ENCODE measurements at places on chromosomes 5 and 9.
A peak's percentile ranks its signal among the peaks of the same experiment; 100 is the strongest.

GRCh38 chr5:180898621-180899246 is at the start of gene BTNL8:
TSS of gene BTNL8 (plus strand) at chr5:180899159. CDS start at chr5:180899311, 152 bp downstream.
- no peak for DNase-seq

GRCh38 chr9:96686638-96687335 is 31.7 kb upstream of the PRXL2C start:
- DNase-seq, result peak; percentile 77

- DNase-seq, result no peak
Measured at GRCh38 chr9:68500457-68501381, 40.0 kb downstream of the TMEM252 start.

- DNase-seq, result no peak
Measured at GRCh38 chr5:37918424-37918823, 78.6 kb upstream of the GDNF start.

DNA sequence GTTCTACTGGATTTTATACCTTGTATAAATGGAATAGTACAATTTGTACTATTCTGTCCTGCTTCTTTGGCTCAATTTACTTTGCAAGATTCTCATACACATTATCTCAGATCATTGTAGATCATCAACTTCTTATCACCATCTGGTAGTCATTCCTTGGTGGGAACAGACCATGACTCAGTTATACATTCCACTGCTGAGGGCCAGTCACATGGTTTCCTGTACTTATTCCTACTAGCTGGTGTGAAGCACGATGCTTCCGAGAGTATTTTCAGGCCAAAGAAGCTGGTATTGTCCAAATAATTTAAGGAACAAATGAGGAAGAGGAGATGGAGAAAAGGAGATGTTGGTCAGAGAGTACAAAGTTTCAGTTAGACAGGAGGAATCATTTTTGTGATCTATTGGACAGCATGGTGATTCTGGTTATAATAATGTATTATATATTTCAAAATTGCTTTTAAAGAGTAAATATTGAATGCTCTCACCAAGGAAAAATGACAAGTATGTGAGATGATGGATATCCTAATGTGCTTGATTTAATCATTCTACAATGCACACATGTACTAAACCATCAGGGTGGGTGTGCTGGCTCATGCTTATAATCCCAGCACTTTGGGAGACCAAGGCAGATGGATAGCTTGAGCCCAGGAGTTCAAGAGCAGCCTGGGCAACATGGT is 124.1 kb downstream of the SYK start:
- no peak for DNase-seq

DNA sequence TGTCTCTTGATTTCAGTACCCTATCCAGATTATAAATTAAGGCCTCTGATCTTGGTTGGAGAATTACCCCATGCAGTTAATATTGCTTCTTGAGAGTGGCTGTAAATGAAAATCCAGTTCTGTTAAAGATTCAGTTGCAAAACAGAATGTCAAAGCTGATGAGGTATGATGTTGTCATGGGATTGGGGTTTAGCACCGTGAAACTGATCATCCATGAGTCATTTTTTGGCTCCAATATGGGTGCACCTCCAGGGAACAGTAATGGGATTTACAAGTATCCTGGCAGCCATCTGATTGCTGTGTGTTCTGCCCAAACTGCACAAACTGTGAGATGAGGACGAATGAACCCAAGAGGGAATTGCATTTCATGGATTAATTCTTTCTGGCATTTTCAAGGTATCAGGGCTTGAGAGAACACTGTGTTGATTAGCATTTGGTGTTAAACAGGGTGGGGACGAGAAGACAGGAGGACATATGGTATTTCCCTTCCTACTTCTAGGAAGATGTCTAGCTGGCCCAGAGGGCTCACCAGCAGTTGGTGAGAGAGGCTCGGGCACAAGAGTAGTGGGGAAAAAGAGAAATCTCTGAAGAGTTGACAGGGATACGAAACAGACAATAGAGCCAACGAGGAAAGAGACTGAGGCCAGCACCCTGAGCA is 214.7 kb downstream of the GAS1 start:
- no peak for DNase-seq

GRCh38 chr9:137398561-137399468 is 24.1 kb downstream of the EXD3 start:
- no peak for DNase-seq

- no peak for DNase-seq
Measured at GRCh38 chr5:175162036-175162435, 281.9 kb downstream of the DRD1 start.

DNA sequence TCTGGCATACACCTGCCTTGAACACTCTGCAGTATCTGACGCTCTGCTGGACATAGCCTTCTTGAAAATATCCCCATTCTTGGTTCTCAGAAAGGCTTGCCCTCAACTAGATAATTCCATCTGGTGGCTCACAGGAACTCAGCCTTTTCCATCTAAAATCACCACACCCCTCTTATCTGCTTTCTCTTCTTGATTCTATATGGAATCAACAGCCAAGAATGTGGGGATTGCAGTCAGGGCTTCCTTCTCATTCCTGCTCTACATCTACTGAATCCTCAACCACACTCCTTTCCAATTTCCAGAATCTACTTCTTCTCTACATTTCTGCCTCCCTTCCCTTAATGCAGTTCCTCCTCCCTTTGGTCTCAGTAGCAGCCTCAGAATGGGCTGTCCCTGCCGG is 170.1 kb downstream of the SEMA5A start:
- no peak for DNase-seq

DNA sequence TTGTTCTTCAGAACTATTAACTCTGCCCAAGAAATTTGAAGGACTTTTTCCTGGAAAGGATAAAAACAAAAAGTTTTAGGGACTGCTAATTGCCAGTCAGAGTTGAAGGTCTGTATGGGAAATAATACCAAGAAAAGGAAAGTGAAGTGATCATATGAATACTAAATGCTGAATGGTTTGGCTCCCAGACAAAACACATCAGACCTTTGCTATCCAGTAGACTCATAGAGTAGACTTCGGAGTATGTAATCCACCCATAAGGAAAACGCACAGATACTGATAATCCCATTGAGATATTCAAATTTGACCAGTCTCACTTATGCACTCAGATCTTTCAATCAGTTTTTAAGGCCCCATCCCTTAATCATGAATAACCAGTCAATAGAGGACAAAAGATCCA is 319.0 kb upstream of the PTGER4 start:
- DNase-seq, result no peak

DNA sequence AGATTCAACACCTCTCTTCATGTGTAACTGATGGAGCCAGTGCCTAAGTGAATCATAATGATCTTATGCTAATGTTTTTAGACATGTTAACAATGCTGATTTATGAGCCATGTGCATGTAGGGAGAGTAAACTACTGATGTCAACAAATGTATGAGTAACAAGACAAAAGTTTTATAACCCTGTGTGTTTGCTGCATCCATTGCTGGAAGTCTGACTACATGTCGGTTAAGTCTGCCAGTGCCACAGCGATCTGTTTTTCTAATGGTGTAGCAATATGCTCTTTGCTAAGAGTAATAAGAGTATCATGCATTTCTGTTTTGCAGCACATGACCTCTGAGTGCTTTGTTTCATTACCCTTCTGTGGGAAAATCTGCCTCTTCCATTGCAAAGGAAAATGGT is 26.4 kb upstream of the TMOD1 start:
- DNase-seq, result no peak

DNA sequence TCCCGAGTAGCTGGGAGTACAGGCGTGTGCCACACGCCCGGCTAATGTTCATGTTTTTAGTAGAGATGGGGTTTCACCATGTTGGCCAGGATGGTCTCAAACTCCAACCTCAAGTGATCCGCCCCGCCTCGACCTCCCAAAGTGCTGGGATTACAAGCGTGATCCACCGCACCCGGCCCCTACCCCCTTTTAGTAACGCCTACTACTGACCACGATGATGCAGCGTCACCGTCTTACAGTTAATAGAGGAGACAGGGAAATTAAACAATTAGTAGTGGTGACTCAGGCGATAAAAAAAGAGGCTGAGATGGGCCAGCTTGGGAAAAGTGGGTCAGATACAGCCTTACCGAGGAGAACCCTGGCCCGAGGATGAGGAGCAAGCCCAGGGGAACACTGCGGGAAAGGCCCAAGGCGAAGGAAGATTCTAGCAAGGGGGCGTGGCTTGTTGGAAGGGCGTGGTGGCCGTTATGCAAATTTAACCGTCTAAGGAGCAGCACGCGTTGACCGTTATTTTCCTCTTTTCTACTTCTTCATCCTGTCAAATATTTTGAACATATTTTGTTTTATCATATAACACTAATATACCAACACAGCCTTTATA is 1.6 kb upstream of the SETX start:
- no peak for DNase-seq

- no peak for DNase-seq
Measured at GRCh38 chr5:1262381-1262780, 32.5 kb downstream of the TERT start.

- DNase-seq, result no peak
Measured at GRCh38 chr9:19698960-19699359, 89.9 kb downstream of the SLC24A2 start.

GRCh38 chr9:16705111-16705604 is 165.3 kb downstream of the BNC2 start:
- no peak for DNase-seq

- DNase-seq, result no peak
Measured at GRCh38 chr9:84061613-84062193, 81.1 kb downstream of the RMI1 start.

GRCh38 chr9:73219985-73220626 is 68.4 kb downstream of the ANXA1 start:
- no peak for DNase-seq

DNA sequence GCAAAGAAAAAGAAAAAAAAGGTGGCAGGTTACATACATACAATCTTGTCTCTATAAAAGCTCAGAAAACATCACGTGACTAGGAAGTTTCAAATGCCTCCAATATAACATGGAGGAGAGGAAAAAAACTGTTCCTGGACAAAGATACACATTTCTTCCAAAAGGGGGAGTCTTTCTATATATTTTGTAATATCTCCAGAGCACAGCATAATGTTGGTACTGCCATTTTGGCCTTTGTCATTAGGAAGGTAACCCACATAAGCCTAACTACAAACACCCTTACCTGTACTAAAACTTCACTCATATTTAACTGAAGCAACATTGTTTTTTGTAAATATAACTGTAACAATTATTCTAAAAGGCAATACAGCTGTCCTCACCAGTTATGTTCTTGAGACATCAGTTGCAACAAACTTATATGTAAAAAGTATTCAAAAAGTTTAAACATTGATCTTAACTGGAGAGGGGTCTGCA is 1.2 kb upstream of the BTF3 start:
- no peak for DNase-seq

DNA sequence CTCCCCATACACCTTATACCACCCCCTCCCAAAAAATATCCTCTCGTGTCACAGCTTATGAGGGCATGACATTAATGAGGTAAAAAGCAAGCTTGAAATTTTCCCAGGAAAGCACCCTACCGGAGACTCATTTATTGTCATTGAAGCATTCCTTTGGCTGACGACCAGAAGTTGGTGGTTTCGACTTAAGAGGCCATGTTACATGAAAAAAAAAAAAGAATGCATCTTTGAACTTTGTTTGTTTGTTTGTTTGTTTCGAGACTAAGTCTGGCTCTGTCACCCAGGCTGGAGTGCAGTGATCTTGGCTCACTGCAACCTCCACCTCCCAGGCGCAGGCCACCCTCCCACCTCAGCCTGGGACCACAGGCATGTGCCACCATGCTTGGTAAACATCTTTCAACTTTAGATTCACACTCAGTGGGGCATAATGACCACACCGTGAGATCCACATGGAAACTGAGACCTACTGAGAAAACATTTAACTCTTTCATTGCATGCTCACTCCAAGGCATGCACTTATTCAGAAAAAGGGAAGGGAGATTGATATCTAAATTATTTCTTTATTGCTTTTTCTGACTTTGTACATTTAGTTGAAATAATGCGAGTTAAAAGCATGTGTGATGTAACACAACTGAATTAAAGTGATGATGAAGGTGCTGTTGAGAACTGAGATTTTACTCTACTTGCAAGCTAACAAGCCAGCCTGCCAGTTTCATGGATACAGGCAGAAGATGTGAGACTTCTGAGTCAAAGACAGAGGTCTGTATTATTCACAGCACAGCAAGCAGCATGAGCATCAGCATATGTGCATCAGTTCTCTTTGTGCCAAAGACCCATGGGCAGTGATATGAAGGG is 5.1 kb upstream of the RAB14 start:
- DNase-seq, result no peak

- DNase-seq, result no peak
Measured at GRCh38 chr9:99050924-99051323, 54.0 kb upstream of the TGFBR1 start.

GRCh38 chr5:170773024-170773985 is 10.2 kb upstream of the GABRP start:
- DNase-seq, result no peak

GRCh38 chr9:130370226-130370625 is 74.5 kb upstream of the ASS1 start:
- DNase-seq, result no peak

DNA sequence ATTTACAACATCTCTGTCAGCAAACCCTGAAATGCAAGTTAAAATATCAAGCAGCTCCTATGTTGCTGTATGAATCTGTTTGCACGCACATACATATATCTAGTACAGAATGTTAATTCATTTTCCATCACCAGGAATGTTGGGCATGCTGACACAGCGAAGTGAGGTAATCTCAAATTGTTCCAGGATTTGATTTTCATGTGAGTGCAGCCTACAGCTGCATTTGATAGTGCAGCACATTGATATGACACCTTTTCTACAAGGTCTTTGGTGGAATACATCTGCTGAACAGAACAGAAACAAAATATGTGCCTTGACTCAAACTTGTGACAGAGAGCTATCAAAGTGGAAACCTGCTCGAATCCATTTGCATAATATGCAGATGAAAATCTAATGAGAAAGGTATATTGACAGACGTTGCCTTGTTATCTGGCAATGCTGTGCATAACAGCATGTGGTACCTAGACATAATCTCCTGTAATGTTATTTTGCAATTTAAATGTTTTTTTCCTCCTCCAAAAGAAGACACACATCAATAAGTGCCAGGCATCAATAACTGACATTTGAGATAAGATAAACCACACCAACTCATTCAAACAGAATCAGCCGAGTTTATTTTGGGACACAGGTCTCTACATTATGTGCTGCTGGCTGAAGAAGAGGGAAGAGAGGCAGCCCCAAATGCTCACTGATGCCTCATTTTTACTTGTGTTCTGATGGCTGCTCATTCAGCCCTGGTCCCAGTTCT is 512.2 kb downstream of the ZNF608 start:
- no peak for DNase-seq

- no peak for DNase-seq
Measured at GRCh38 chr5:105751908-105752307, 1918.8 kb downstream of the EFNA5 start.

DNA sequence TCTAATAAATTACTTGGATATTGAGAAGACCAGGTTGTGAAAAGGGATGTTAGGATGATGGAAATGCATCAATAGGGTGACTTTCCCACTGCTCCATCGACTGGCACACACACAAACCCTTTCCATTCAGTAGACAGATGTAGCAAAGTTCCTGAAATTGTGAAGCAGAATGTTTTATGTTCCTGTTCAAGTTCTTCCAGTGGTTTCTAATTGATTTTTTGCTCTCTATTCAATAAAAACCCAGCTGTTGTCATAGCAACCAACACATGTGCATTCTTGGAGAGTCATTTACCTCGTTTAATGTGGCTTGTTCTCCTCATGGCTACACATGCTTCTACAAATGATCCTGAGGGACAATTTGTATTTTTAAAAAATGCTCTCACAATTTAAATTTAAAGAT is 244.6 kb downstream of the RAB3C start:
- no peak for DNase-seq

Measured in stimulated activated naive CD4-positive, alpha-beta T cell treated with Interleukin-2 at 50 U/mL for 16 hours (primary cell).